ENCODE measurements at places on chromosomes 13 and 19.

- no peak for DNase-seq
These were observed 75.3 kb upstream of the POMP start for GRCh38 chr13:28583651-28584091.

- no peak for DNase-seq
These were observed 20.0 kb downstream of the SIN3B start for GRCh38 chr19:16849168-16849567.

GRCh38 chr13:109892101-109892500 lies 105.7 kb upstream of the IRS2 start:
- no peak for DNase-seq

- DNase-seq, result no peak
These were observed 206.8 kb downstream of the UQCRFS1 start for GRCh38 chr19:29006057-29006735.

DNA sequence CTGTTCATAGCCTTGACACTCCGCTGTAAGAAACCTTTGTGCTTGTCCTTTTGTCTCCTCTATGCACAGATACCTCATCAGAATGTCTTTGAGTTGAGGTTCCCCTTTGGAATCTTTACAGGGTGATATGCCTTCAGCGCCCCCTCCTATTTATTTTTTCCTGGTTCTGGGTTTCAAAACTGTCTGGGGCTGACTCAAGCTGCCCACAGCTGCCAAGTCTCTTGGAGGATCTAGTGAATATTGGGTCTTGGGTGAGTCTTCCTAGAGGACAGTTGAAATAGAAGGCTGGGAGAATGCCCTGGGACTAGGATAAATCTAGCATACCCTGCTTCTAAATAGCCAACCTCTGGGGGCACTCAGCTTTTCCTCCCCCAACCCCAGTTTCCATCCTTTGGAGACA lies 930 bp downstream of the ZNF136 start:
- no peak for DNase-seq

- no peak for DNase-seq
These were observed 20.6 kb downstream of the TUBGCP3 start for GRCh38 chr13:112567161-112567862.

GRCh38 chr13:55345224-55345623 lies 1795.5 kb upstream of the PRR20A start:
- DNase-seq, result no peak

- DNase-seq, result no peak
These were observed 4.7 kb upstream of the FLT1 start for GRCh38 chr13:28499609-28500008.

DNA sequence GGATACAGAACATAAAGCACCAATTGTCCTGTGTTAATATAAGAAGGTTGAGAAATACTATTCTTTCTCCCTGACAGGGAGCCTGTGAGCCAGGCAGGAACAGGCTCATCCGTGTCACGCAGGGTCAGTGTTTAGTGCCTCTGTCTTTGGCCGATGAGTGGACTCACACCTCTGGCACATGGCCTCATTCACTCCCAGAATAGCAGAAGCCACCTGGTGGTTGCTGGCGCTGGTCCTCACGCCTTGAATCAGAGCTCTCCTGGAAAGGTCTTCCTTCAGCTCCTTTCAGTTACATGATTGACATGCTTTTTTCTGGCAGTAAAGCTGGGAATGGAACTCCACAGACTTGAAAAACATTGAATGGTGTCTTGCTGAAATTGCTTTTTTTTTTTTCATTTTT lies 28.1 kb upstream of the SIAH3 start:
- no peak for DNase-seq

DNA sequence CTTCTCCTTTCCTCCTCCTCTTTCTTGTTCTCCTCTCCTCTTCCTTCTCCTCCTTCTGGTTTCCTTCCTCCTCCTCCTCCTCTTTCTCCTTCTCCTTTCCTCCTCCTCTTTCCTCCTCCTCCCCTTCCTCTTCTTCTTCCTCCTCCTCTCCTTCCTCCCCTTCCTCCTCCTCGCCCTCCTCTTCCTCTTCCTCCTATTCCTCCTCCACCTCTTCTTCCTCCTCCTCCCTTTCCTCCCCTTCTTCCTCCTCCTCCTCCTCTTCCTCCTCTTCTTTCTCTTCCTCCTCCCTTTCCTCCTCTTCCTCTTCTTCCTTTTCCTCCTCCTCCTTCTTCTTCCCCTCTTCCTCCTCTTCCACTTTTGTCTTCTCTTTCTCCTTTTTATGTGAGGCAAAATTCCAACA lies 55.0 kb upstream of the ADGRE1 start:
- DNase-seq, result no peak

GRCh38 chr13:99307648-99308339 lies 595 bp upstream of the GPR183 start:
- DNase-seq, result peak; percentile 53

DNA sequence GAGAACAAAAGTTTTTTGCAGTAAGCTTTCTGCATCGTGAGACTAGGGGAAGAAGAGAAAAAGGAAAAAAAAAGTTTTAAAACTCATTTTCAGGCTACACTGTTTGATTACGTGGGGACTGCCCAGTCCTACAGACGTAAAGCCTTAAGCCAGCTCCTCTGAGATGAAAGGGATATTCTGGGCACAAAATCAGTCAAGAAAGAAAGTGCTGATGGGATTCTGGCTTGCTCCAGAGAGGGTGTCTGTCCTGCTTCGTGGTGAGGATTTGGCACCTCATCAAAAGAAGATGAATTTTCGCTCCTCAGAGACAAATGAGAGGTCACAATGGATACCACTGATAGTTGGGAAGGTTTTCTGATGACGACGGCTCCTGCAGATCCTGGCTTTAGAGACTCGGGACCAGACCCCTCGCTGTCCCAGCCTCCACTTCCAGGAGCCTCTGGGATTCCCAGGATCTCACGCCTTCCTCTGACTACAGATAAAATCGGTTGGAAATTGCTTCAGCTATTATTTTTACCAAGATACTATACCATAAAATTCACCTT lies 9.7 kb downstream of the TEX29 start:
- DNase-seq, result no peak

DNA sequence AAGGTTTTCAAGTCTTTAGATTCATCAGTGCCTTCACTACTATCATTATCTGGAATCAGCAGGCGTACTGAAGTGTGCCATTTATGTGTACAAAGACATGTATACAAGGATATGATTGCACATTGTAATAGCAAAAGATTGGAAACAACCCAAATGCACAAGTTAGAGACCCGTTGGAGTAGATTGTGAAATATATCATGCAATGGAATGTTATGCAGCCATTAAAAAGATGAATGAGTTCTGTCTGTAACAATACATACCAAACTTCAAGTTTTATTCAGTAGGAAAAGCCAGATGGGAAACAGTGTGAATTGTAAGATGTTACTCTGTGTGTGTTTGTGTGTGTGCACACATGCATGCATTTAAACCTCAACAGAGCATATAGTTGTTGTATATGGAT lies 97.9 kb downstream of the DGKH start:
- DNase-seq, result no peak

- no peak for DNase-seq
These were observed 574.8 kb downstream of the MYO16 start for GRCh38 chr13:109204252-109204651.

- DNase-seq, result no peak
These were observed 146.9 kb upstream of the UFM1 start for GRCh38 chr13:38202740-38203139.

GRCh38 chr19:926589-927350 lies 935 bp downstream of the ARID3A start:
- DNase-seq, result no peak

All from stimulated activated CD4-positive, alpha-beta T cell treated with anti-CD3 and anti-CD28 coated beads, TNF-alpha, amount 100 ng/mL, for 24 hours (primary cell).